ENCODE measurements at places on chromosomes 13 and 19. TPM values are rescaled to one million over a fixed set of nuclear protein-coding genes. Genes with fewer than 3 reads are reported as not detected.
A peak's percentile ranks its signal among the peaks of the same experiment; 100 is the strongest.

- DNase-seq = no peak
- no peak overlapping the region for H3K4me3 ChIP-seq
- no peaks in the 10 kb centered on the region for H3K36me3 ChIP-seq
- no peaks in the 10 kb centered on the region for H3K27me3 ChIP-seq
These were observed 1885.5 kb upstream of the PRR20A start for GRCh38 chr13:55255236-55255635.

GRCh38 chr13:87131611-87132010, 539.6 kb upstream of the SLITRK5 start:
- no peaks in the 10 kb centered on the region for H3K27me3 ChIP-seq
- H3K27ac ChIP-seq = no peak overlapping the region
- H3K4me3 ChIP-seq = no peak overlapping the region
- DNase-seq = no peak

DNA sequence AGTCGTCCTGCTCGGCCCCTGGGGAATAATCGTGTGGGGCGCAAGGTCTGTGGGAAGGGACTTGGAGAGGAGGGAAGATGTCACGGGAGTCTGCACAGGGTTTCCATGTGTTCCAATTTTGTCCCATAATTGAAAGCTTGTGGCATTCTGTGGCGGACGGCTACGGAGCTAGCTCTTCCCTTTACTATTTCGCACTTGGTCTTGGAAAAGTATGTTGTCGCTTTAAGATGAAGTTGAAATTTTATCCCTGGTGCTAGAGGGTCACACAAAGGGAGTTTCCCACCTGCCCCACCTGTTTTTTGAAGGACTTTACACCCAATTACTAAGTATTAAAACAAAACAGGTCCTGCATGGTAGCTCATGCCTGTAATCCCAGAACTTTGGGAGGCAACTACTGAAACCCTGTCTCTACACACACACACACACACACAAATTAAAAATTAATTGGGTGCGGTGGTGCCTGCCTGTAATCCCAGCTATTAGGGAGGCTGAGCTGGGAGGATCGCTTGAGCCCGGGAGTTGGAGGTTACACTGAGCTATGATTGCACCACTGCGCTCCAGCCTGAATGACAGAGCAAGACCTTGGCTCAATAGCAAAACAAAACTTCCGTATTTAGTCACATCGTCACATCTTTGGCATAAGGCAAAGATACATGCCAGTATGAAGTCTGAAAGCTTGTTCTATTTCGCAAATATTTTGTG, 967 bp upstream of the TPT1 start:
- DNase-seq = no peak
- H3K4me3 ChIP-seq = peak overlapping the region; percentile 97
- H3K36me3 ChIP-seq = peaks cover 42% of the 10 kb centered on the region
- no peaks in the 10 kb centered on the region for H3K27me3 ChIP-seq

DNA sequence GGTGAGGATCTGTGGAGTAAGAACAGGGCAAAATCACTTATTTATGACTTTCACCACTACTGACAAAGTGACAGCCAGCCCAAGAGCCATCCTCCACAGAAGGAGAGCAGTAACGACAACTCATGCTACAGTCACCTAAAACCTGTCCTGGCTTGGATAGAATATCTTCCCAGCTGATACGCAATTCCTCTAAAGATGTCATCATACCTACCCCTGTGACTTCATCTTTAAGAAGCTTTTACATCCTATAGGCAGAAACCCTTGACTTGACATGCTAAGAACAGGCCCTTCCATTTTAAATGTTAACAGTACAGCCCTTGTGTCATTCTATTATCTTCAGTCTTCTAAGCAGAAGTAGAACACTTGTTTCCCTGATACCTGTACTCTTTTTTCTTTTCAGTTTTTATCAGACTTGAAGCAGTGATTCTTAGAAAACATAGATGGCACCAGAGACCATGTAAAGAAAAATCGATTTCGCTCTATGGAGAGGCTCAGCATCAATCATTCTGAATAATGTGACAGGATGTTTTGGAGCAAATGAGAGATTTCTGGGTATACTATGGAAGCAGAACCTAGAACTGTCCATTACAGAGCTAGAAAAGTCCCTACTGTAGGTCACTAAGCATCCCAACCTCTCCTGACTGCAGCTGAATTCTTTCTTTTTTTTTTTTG, 20.1 kb downstream of the STOML3 start:
- no peak overlapping the region for H3K27ac ChIP-seq
- no peak for DNase-seq
- no peak overlapping the region for H3K4me3 ChIP-seq
- no peaks in the 10 kb centered on the region for H3K4me1 ChIP-seq
- no peaks in the 10 kb centered on the region for H3K27me3 ChIP-seq
- no peaks in the 10 kb centered on the region for H3K36me3 ChIP-seq

GRCh38 chr13:47519626-47520025, 481.4 kb downstream of the SUCLA2 start:
- no peaks in the 10 kb centered on the region for H3K27me3 ChIP-seq
- no peaks in the 10 kb centered on the region for H3K36me3 ChIP-seq
- no peaks in the 10 kb centered on the region for H3K4me1 ChIP-seq
- DNase-seq = no peak
- no peak overlapping the region for H3K27ac ChIP-seq

- DNase-seq = no peak
- H3K4me3 ChIP-seq = no peak overlapping the region
- no peaks in the 10 kb centered on the region for H3K4me1 ChIP-seq
- H3K27me3 ChIP-seq = no peaks in the 10 kb centered on the region
These were observed 9.6 kb downstream of the PLIN4 start for GRCh38 chr19:4508698-4509097.

DNA sequence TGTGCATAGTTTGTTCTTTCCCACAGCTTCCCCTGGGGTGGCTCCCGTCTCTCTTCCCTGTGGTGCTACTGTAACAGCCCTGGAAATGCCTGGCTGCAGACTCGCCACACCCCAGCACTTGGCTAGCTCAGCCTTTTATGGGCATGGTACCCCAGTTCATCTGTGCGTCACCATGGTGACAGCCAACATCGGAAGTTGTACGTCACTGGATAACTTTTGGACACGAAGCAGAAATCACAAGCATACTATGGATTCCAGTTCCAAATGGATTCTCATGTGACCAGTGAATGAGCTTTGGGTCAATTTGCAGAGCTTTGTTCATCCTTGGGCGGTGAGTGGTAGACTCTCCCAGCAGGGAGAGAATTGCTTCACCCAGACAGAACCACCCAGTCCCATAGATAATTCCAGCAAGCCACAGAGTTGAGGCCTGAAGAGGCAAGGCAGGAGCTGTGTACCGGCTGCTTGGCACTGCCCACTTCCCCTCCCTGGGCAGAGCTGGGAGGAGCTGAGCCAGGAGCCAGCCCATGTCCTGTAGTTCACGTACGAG, 54.4 kb downstream of the COL4A2 start:
- peaks cover 15% of the 10 kb centered on the region for H3K36me3 ChIP-seq
- no peak overlapping the region for H3K4me3 ChIP-seq
- H3K27ac ChIP-seq = no peak overlapping the region
- H3K27me3 ChIP-seq = no peaks in the 10 kb centered on the region

- no peak overlapping the region for H3K4me3 ChIP-seq
- no peaks in the 10 kb centered on the region for H3K4me1 ChIP-seq
- H3K27me3 ChIP-seq = no peaks in the 10 kb centered on the region
- H3K36me3 ChIP-seq = peaks cover 66% of the 10 kb centered on the region
- no peak for DNase-seq
These were observed 13.9 kb downstream of the ZFP82 start for GRCh38 chr19:36404498-36404897.

DNA sequence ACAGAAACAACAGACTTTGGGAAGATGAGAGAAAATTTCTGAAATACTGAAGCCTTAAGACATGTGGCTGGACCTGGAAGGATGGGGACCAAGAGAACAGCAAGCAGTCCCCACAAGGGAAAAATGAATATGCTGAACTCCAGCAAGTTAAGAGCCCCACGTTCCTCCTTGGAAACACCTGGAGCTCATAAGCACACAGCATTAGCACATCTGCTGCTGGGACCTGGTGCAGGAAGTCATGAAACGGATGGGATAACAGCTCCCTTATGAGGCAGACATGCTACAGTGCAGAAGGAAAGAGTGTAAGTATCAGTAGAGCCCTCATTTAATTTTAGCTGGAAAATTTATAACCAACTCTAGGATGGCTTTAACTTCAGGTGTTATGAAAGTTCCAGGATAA, 67.3 kb downstream of the SLC15A1 start:
- H3K36me3 ChIP-seq = no peaks in the 10 kb centered on the region
- H3K4me3 ChIP-seq = no peak overlapping the region
- H3K27me3 ChIP-seq = no peaks in the 10 kb centered on the region
- no peak for DNase-seq
- H3K27ac ChIP-seq = no peak overlapping the region
- peaks cover 9% of the 10 kb centered on the region for H3K4me1 ChIP-seq

DNA sequence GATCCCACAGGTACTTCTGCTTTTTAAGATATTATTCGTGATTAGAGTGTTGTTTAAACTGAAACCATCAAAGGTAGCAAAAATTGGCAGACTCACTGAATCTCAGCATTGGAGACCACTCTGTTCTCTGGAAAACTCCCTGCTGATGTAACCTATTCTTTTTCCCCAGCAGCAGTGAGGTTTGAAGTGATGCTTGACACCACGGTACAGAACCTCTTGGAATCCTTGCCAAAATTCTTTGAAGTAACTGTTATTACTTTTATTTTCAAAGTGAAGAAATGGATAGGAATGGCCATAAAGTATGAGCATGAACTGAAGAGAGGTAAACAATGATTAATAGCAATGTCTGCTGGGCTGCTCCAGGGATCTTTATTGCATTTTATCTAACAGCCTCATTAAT, 66.4 kb upstream of the KL start:
- H3K27ac ChIP-seq = no peak overlapping the region
- H3K27me3 ChIP-seq = peaks cover 6% of the 10 kb centered on the region
- peaks cover 11% of the 10 kb centered on the region for H3K4me1 ChIP-seq
- no peak for DNase-seq
- no peaks in the 10 kb centered on the region for H3K36me3 ChIP-seq

DNA sequence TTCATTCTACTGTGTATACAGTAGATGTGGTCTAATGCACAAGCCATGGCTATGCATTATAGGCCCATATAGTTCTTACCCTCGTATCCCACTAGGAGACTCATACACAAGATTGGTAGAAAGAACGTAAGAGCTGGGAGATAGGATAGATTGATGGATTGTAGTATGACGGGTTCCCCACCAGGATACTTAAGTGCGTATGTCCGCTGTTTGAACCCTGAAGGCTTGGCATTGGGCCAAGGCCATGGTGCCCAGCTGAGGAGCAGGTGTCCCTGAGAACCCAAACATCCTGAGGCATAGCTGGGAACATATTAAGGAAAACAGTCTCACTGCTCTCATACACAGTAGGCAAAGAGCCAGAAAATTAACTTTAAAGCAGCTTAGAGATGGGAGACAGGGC, 617.5 kb upstream of the KLF12 start:
- DNase-seq = no peak
- peaks cover 3% of the 10 kb centered on the region for H3K4me1 ChIP-seq
- no peaks in the 10 kb centered on the region for H3K36me3 ChIP-seq
- no peak overlapping the region for H3K4me3 ChIP-seq

DNA sequence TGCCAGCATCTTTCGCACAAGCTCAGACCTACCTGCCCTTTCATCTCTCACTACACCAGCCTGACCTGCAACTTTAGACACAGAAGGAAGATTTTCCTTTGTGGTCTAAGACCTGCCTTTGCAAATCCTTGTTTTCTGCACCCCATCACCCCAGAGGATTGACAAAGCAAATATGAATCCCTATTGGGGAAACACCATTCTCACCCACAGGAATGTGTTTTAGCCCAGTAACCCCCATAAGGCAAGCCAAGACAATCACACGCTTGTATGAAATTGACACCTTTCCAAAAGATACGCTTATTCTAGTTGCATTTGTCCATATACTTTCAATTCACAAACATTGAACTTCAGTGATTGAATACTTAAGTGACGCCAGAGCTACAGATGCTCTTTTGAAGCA, 55.7 kb downstream of the SPATA13 start:
- no peaks in the 10 kb centered on the region for H3K27me3 ChIP-seq
- H3K27ac ChIP-seq = no peak overlapping the region
- no peak for DNase-seq
- no peak overlapping the region for H3K4me3 ChIP-seq

The CD209 gene
- total RNA-seq = not detected

The MPND gene
- total RNA-seq = 43.6 TPM

The CYP4F12 gene
- 1.2 TPM for total RNA-seq

The ACP7 gene
- 0.29 TPM for total RNA-seq

The KIR3DL1 gene
- total RNA-seq = not detected

The PSG7 gene
- not detected for total RNA-seq
